ENCODE measurements at places on chromosomes 16 and 17.

GRCh38 chr17:63838631-63839171, 3.8 kb downstream of the SMARCD2 start:
- DNase-seq = no peak

- DNase-seq = no peak
These were observed 13.8 kb downstream of the C17orf50 start for GRCh38 chr17:35774499-35774898.

- no peak for DNase-seq
These were observed 32.0 kb downstream of the GAS7 start for GRCh38 chr17:10166176-10166935.

GRCh38 chr16:5042574-5043171, 8.9 kb upstream of the NAGPA start:
- DNase-seq = no peak

DNA sequence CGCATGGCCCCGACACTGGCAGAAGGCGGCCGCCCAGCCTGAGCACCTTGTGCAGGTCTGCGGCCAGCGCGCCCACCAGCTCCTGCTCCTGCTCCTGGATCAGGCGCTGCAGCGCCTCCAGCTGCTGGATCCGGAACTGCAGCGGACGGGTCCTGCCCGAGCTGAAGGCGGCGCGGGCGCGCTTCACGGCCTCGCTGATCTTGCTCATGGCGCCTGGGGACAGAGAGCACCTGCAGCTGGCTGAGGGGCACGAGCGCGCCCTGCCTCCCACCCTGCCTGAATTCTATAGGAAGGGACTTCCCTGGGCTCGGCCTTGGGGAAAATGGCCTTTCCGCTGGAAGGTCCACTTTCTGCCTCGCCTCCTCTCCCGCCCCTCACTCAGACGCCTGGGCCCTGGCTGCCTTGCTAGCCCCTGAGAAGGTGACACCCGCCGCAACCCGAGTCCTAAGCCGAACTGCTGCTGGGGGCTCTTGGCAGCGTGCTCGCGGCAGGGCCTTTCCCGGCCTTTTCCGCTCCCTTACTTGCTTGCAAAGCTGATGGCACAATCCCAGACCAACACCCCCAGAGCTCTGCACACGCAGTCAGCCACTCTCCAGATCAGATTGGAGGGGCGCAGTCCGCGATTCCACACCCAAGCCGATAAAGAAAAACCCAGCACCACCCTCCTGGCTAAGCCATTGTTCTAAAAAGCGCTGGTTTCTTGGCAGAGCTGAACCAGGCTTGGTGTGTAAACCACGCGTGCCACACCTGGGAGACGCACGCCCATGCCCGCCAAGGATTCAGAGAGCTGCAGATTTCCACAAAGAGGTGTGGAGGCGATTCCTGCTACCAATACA, 3.0 kb downstream of the ALDH3A1 start:
- peak; percentile 91 for DNase-seq

DNA sequence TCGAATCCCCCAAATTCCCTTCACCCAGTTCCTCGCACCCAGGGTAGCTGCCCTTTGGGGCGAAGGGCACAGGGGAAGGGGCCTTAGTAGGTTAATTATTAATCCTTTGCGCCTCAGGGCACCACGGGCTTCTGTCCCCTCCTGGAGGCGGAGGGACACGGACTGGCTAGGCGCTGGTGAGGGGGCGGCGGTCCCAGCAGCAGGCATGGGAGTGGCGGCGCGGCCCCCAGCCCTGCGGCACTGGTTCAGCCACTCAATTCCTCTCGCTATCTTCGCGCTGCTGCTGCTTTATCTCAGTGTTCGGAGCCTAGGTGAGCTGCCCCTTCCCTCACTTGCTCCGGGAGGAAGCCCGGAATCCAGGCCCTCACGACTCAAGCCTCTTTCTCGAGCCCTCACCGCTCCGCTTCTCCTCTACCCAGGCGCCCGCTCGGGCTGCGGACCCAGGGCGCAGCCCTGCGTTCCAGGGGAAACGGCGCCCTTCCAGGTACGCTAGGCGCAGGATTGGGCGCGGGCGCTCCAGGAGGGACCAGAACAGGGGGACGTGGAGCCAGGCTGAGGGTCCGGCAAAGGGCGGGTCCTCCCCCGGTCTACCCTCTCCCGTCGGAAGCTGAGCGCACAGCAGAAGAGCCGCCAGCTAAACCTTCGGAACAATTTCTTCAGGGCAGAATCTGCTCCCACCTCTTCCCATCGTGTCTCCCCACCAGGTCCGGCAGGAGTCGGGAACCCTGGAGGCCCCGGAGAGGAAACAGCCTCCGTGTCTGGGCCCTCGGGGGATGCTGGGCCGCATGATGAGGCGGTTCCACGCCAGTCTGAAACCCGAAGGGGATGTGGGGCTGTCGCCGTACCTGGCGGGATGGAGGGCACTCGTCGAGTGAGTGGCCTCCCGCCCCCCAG, at the start of gene GLTPD2:
TSS of gene GLTPD2 (plus strand) at position 158 of the 894 bp plus-strand sequence. CDS start at position 206, 48 bp downstream.
- DNase-seq = peak; percentile 35

- DNase-seq = no peak
These were observed 31.0 kb upstream of the DHRS7B start for GRCh38 chr17:21095735-21096134.

DNA sequence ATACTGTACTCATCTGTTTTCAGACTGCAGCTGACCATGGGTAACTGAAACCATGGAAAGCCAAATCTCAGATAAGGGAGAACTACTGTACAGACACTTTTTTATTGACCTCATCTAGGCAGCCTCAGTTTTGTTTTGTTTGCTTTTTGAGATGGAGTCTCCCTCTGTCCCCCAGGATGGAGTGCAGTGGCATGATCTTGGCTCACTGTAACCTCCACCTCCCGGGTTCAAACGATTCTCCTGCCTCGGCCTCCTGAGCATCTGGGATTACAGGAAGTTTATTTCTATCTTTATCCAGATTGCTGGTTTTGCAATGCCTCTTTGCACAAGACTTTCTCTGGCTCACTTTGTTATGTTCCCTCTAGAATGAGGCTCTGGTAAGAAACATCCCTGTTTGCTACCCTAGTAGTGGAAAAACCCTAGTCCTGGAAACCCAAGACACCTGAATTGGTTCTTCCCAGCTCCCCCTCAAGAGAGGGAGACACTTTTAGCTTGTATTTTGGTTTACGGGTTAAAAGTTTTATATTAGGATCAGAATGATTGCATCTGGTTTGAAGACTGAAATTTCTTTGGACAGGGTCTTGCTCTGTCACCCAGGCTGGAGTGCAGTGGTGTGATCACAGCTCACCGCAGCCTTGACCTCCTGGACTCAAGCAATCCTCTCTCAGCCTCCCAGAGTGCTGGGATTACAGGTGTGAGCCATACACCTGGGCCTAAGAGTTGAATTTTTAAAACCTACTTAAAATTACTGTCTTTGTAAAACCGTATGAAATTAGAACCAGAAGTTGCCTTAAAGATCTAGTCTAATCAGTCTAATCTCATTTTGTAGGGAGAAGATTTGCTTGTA, 38.9 kb downstream of the ZNF207 start:
- DNase-seq = no peak

- DNase-seq = peak; percentile 49
These were observed 6.5 kb upstream of the USP32 start for GRCh38 chr17:60398227-60398959.

DNA sequence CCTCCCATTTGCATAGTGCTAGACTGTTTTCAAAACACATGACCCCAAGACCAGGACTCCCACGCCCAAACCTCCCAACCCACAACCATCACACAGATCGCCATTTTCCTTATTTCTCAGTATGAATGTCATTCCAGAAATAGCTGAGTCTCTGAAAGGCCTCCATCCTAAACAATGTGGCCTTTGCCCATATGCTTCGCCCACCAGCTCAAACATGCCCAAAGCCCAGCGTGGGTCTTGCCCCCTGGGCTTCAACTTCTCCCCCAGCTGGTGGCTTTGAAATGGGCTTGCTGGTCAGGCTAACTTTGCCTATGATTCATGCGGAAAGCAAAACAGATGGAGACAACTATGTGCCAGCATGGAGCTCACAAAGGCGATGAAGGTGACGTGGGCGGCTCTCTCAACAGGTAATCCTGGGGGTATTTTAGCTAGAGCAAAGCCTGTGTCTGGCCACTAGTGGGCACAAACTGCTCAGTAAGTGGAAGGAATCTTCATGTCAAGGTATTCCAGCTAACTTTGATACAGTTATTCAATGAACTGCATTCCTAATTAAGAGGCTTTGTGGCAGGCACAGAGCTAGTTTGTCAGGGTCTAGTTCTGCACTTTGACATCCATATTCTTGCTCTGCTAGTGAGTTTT, 17.1 kb downstream of the PMP22 start:
- no peak for DNase-seq

DNA sequence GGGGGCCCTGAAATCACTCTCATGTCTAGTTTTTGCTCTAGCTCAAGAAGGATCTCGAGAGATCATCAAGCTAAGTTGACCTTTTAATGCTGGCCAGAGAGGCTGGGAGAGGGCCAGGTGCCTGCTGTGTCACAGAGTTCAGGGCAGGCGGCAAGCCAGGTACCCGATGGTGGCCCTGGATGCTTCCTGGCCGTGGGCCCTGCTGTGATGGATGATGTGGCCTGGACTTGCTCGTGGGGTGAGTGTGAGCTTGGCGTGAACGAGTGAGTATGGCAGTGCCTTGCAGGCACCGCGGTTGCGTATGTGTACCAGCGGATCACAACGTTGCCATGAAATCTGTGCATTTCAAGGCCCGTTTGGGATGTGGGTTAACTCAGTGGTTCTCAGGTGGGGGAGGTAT, 7.4 kb downstream of the IRF8 start:
- peak; percentile 15 for DNase-seq

GRCh38 chr16:23689442-23690187, 10.9 kb downstream of the PLK1 start:
- DNase-seq = no peak

GRCh38 chr17:59669411-59669810, 37.8 kb downstream of the PTRH2 start:
- no peak for DNase-seq

- no peak for DNase-seq
These were observed 19.2 kb downstream of the CLEC19A start for GRCh38 chr16:19304750-19305149.

DNA sequence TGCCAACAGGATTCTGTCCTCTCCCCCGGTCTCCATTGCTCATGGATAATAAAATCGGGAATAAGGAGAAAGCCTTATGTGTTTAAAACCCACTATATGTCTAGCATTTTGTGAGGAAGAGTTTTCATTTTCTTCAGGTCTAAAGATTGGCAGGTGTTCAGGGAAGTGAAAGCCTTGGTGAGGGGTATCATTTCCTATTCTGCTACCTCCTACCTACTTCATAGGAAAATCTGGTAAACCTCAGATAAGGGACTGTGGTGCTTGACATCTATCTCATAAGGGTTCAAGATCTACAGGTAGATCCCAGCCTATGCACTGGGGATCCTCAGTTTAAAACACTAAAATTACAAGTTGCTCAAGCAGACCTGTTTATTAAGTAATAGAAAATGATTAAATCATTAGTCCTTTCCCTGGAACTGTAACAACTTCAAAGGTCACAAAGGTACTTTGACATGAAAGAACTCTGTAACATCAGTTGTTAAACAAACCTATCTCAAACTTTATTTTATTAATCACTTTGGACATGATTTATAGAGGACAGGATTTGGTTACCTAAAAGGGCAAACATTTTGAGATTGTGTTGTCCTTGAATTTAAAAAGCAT, 6.5 kb downstream of the MOSMO start:
- no peak for DNase-seq

DNA sequence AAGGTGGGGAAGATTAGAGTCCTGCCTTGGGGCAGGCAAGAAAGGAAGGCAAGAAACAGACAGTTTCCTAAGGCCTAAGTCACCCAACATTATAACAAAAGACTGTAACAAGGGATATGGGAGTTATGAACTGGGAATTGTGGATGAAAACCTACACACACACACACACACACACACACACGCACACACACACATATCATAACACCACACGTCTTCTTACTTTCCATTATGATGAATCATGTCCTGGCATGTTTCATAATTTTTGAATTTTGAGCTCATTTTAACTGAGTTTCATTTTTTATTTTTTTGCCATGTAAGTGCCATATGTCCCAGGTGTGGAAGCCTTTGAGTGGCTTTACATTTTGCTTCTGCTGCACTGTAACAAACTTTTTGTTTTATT, 29.9 kb downstream of the HS3ST2 start:
- no peak for DNase-seq

DNA sequence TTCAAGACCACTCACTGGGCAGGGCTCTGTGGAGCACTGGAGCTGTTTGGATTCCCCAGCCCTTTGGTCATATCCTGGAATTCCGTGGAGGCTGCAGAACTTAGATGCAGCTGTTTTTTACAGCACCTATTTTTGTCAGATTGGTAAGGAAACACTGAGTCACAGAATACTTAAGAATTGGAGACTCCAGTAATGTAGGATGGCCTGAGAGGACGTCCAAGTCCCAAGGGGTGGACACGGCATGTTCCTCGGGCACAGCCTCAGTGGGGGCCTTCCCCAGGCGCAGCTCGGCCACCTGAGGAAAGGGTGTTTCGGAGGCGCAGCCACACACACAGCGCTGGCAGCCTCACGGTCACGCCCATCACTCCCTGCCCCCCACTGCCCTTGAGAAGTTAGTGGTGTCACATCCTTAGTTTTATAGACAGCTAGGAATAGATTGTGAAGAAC, 14.8 kb downstream of the PLD6 start:
- no peak for DNase-seq

- no peak for DNase-seq
These were observed 24.7 kb upstream of the AQP8 start for GRCh38 chr16:25192096-25192495.

DNA sequence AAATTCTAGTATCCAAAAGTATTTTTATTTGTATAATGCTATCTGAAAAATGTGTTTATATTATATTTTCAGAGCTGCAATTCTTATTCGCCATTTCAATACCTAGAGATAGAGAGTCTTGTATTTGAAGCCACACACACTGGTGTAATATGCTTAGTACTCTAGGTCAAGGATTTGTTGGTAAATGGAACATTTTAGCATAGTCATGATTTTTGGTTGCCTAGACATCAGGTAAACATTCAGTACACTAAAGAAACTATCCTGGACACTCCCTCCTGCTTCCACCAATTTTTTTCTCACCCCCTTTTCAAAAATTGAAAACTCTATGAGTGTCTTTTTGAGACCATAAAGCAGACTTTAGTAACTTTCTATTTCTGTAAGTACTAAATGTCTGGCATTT, 20.8 kb downstream of the ABHD15 start:
- DNase-seq = no peak

DNA sequence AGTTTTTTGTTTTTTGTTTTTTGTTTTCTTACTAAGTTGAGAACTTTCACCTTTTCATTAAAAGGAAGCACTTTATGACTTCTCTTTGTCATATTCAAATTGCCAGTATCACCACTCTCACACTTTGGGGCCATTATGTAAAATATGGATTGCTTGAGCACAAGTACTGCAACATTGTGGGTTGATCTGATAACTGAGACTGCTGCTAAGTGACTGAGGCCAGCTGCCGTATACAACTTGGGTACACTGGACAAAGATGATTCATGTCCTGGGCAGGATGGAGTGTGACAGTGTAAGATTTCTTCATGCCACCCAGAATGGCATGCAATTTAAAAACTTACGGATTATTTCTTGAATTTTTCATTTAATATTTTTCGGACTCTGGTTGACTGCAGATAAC, 7.8 kb downstream of the TTC19 start:
- DNase-seq = no peak

- DNase-seq = no peak
These were observed 2.3 kb upstream of the XAF1 start for GRCh38 chr17:6753546-6753945.

GRCh38 chr16:69176033-69176800, 10.7 kb upstream of the SNTB2 start:
- DNase-seq = no peak

- DNase-seq = no peak
These were observed 709.1 kb downstream of the CDH11 start for GRCh38 chr16:64412578-64413280.

- DNase-seq = no peak
These were observed 257.2 kb downstream of the IRF8 start for GRCh38 chr16:86156155-86156554.
